ENCODE measurements at places on chromosomes 16 and 17.

DNA sequence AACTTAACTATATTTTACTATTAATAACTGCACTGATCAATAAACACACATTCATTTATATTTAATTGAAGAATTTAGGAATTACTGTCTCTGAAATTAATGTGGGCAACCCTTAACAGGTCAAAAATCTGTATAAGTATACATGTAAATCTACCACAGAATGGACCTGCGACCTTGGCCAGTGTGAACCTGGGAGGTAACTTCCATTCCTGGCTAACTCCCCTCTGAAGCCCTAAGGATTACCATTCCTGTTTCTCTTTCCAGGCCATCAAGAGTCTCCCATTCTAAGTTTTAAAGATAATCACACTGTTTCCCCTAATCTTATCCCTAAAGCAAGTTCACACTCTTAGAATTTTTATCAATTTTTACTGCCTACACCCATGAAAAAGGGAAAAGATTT lies 58.1 kb downstream of the SMURF2 start:
- DNase-seq, result no peak

GRCh38 chr17:13131225-13131624 lies 113.4 kb upstream of the ELAC2 start:
- DNase-seq, result no peak

DNA sequence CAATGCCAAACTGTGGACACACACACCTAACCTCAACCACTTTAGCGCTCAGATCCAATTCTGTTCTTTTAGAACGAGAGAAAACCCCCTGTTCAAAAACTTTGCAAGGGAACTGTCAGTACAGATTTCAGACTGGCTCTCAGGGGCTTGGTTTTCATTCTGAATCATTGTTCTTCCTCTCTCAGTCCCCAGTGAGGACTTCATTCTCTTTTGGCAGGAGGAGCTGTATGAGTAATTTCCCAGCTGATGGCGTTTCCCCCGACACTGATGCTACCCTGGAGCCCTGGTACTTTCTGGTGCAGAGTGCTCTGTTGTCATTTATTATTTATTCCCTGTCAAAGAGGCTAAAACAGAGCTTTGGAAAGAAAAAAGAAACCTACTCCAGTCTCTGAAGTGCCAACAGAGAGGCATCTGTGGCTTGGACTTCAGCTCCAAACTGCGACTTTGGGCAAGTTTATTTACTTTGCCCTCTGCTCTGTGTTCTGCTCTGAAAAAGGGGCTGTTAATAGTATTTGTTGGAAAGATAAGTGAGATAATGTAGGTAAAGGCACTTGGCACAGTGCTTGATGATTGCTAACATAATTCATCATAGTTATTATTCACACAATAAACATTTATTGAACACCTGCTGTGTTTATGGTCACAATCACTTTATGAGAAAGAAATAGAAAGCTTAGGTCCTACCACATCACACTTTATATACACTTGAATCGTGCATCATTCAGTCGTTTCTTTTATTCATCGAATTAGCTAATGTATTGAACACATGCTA lies 28.3 kb downstream of the ETV4 start:
- no peak for DNase-seq

GRCh38 chr17:58585554-58585953 lies 71.1 kb upstream of the MTMR4 start:
- no peak for DNase-seq

- DNase-seq, result no peak
Observed at GRCh38 chr16:3009568-3010390, 2.9 kb upstream of the CLDN9 start.

- DNase-seq, result no peak
Observed at GRCh38 chr17:75417054-75417580, 11.6 kb upstream of the GRB2 start.

Measured in NCI-H460 (cell line).